Endothelial cell of umbilical vein (primary cell): ENCODE measurements at places on chromosomes 2 and 18. TPM values are rescaled to one million over a fixed set of nuclear protein-coding genes. Genes with fewer than 3 reads are reported as not detected.
A peak's percentile ranks its signal among the peaks of the same experiment; 100 is the strongest.

Gene ARHGAP28
- 21.0 and 23.4 TPM in 2 replicates for total RNA-seq

Gene SF3B6
- 105 and 108 TPM in 2 replicates for total RNA-seq

Gene TMEM37
- 2.9 and 3.5 TPM in 2 replicates for total RNA-seq

Gene COLEC11
- total RNA-seq: not detected in 2 replicates

Gene IKZF2
- 0.46 and 0.72 TPM in 2 replicates for total RNA-seq

Gene ZNF521
- total RNA-seq: 166 and 168 TPM in 2 replicates

Gene GPR155
- total RNA-seq: 1.5 and 1.7 TPM in 2 replicates

Gene PLEKHB2
- total RNA-seq: 56.5 and 56.9 TPM in 2 replicates

DNA sequence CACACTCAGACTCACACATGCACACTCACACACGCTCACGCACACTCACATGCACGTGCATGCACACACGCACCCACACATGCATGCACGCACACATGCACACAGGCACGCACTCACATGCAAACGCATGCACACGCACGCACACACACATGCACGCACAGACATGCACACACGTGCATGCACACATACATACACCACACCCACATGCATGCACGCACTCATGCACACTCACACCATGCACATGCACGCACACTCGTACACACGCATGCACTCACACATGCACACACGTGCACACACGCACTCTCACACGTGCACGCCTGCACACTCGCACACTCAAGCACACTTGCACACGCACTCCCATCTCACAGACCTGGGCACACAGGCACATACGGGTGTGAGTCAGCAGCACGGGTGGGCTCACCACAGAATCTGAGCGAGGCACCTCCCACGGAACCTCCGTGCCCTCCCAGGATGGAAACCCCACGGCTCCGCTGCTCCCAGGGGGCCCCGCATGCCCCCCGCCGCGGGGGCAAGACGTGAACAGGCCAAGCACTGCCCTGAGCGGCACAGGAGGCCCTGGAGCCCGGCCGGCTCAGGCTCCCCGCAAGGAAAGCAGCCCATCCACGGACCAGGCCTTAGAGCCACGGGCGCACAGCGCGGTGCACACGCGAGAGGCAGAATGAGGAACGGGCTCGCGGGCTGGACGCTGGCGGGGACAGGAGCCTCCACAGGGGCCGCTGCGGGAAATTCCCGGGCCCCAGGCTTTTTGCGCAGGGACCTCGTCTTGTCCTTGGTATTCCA is 8.4 kb upstream of the KCNG2 start:
- no peak for DNase-seq

DNA sequence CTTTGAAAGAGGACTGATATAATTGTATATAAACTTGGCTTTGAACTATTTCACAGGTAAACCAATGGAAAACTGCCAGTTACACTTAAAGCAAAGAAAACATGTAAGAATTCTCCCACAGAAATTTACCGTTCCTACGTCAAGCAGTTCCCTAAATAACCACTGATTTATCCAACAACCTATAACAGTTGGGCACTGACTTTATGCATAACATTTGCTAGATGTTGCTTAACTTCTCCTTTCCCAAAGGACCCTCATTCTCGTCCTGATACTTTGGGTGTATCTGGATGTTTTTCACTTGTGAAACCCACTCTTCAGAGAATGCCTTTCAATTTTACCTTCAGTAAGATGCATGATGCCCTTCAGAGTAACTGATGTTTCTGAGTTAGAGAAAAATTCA is 43.8 kb downstream of the STAT1 start:
- no peak for DNase-seq

GRCh38 chr2:137872577-137872976 is 91.7 kb upstream of the HNMT start:
- no peak for DNase-seq

- DNase-seq: no peak
These were observed 72.3 kb downstream of the BARD1 start for GRCh38 chr2:214737188-214737587.

DNA sequence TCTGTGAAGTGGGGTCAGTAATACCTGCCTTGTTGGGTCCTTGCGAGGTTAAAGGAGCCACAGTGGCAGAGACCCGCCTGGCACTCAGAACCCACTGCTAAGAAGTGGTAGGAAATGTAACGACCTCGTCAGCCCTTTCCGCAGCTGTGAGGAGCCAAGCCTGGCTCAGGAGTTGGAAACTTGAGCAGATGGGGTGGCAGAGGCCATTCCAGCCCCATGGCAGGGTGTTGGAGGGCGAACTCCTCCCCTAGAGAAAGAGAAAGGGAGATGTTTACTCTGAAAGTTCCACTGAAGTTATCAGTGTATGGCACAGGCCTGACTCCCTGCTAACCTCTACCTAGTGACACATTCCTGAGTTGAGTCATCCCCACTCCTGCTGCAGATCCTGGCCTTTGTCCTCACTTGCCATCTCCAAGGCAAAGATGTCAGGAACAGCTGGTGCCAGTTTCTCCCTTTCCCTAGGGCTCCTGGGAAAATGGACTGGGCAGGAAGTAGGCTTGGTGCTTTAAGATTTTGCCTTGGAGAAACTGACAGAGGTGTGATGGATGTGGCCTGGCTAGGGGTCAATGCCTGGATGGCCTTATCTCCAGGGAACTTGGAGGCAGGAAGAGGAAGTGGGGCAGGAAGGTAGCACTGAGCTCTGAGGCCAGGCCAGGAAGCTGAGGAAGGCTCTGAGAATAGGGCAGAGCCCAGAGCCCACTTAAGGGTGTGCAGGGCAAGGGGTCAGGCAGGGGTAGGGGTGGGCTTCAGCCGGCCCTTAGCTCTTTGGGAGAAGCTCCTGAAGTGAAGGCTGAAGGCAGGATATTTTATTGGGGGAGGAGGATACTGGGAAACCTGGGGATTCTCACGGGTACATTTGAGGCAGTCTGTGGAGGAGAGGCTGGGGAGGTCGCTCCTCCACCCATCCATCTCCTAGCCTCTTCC is 888 bp downstream of the VAMP5 start:
- peak; percentile 90 for DNase-seq

DNA sequence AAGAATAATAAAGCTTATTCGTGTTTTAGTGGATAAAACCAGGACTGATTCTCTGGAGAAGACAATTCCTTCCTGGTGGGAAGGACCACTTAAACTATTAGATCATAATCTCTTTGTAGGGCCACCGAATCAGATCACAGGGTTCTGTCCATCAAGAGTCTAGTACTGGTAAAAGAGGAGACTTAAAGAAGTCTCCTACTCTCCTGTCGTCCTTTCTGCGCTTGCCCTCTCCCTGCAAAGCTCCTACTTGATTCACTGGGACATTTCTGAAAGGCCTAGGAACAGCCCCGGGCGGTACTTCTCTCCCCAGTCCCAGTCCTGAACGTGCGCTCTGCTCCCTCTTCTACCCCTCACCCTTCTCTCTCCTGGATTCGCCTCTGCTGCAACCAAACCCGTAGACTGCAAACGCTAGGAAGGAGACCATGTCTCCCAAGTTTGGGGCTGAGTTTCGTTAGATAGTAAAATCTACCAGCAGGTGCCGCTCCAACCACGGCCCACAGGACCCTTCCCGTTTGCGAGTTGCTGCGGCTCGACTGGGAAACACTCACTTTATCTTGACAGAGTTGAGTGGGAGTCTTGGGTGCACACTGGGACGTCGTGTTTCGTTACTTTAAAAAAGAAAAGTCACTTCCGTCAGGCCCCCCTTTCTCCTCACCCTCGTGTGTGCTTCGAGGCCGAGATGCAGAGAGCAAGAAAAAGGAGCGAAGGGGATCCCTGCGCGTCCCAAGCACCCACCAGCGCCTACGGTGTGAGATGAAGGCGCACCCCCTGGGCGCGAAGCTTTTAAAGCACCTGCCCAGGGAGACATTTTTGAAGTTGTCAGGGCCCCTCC is 923 bp downstream of the FIGLA start:
- DNase-seq: peak; percentile 77
